ENCODE measurements at places on chromosomes 3 and 15.
A peak's percentile ranks its signal among the peaks of the same experiment; 100 is the strongest.

DNA sequence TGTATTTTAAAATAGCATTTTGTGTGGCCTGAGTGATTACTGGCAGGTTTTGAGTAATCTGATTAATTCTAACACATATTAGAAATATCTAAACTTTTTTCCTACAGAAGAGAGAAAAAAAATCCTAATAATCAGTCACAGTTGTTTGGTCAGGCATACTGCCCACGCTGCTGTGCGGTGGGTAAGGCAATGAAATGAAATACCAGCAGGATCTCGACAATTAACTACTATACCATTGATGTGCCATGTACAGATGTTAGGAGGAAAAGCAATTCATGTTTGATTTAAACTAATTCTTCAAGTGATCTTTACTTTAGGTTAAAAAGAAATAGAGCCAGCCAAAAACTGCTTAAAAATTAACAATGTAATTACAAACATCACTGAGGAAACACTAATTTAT, 5.2 kb downstream of the GRAMD2A start:
- DNase-seq: no peak

DNA sequence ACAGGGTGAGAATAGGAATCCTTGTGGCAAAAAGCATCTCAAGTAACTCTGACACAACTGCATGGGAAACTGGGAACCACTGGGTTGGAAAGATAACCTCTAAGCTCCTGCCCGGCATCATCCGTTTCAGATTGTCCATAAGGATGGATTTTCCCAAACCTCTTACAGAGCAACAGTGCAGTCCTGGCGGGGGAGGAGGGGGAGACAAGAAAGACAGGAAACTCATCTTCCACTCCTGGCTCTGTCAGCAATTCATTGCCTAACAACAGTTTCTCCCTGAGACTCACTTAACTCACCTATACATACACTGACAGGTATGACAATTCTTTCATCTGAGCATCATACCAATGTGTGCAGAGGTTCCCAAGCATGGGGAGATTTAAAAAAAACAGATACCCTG, 279.0 kb downstream of the RPLP1 start:
- DNase-seq: no peak

- no peak for DNase-seq
Observed at GRCh38 chr3:44042772-44043171, 198.9 kb upstream of the TOPAZ1 start.

- no peak for DNase-seq
Observed at GRCh38 chr15:31439328-31439727, 112.7 kb downstream of the KLF13 start.

DNA sequence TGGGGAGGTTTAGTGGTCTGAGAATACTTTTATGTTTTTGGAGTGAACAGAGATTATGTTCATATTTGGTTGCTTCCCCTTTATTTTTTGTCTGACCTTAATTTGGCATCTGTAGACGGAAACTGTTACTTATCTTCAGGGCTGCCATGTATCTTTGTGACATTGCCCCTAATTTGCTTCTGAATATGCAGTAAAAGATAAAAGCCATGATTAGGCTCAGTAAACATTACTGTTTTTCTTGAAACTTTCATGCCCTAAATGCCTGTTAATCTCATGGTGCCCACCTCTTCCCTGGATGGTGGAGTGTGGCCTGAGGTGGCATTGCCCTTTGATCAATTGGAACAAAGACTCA, 106.7 kb downstream of the C3orf70 start:
- DNase-seq: no peak

DNA sequence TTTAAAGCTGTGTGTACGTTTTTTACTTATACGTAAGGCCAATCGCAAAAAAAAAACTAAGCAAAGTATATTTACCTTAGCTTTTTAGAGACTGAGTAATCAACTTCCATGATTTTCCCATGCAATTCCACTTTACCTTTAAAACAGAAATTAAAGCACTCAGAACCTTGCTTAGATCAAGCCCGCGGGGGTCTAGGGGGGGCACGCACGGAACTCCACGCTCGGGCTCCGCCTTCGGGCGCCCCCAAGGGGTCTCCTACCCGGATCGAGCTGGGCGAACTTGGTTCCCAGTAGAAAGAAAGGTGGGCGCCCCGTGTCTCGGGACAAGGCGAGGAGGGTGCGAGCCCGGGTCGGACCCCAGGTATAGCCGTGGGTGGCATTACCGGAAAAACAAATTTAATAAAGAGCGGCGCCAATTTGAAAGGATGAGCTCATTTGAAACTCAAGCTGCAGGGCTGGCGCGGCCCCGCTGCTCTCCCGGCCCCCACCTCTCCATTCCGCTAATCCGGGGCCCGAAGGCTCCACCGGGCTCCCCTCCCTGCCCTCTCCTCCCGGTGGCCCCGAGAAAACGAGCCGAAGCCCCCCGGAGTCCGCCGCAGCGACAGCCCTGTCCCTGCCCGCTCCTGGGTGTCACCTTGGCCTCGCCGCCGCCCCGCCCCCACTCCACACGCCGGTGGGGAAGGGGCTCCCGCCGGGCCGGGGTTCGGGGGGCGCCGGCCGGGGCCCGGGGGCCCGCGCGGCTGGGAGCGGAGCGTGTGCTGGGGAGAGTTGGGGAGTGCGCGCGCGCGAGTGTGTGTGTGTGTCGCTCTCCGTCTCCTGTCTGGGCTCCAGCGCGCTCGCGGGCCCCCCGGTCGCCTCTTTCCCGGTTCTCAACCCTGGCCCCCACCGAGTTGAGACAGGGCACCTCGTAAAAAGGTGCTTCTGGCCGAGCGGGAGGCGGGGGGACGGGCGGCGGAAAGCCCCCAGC, 1.5 kb downstream of the IGF2BP2 start:
- DNase-seq: peak; percentile 58

DNA sequence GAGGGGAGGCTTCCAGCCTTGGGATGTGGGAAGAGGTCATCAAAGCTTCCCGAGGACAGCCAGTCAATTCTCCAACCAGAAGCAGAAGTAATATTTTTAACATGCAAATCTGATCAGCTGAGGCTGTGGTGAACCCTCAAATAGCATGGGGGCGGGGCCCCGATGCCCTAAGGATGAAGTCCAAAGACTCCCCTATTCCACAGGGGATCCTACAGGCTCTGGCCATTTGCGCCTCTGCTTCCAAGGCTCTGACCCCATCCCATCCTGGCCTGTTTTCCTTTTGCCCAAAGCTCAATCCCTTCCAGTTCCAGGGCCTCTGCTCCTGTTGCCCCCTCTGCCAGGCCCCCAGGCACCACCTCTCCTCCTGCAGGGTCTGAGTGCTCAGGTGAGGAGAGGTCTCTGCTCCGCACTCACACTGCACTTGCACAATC, 6.7 kb upstream of the CSK start:
- DNase-seq: no peak

DNA sequence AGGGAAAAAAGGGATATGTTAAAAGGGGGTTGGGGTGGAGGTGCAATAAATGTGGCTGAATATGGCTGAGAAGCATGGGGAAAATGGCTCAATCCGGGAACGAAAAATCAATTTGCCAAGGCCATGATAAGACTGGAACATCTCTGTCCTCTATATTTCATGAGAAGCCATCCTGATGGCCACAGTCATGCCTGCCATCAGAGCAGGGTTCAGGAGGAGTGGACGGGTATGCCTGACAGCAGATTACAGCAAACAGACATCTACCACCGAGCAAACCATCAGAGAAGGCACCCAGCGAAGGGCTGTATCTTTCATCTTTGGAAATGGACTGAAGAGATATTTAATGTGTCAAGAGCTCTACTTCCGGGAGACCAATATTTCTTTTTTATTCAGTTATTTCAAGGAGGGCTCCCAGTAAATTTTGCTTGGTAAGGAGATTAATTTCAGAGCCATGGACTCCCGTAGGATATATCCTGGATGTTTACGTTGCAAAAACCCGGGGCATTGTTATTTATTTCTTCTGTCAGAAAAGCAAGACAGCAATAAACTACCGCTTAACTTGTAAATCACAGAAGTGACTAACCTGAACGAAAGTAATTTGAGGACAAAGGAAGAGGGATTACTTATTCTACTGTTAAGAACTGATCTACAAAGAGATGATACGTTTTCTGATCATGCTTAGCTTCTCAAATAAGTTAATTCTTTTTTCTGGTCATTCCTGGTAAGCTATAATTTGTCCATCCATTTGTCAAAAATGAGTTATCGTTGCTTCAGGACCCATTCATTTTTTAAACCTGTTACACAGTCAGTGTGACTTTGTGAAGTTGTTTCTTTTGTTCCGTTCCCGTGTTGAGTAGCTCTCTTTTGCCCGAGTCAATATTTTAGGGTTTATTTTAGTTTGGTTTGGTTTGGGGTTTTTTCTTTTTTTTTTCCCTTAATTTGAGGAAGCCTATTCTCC, 80.6 kb upstream of the CHD2 start:
- DNase-seq: peak; percentile 22

- no peak for DNase-seq
Observed at GRCh38 chr15:50916400-50916799, 7.9 kb downstream of the AP4E1 start.

- DNase-seq: peak; percentile 40
Observed at GRCh38 chr3:139532976-139533375, 6.6 kb downstream of the RBP1 start.

GRCh38 chr3:96959474-96959873, 145.1 kb downstream of the EPHA6 start:
- DNase-seq: no peak

DNA sequence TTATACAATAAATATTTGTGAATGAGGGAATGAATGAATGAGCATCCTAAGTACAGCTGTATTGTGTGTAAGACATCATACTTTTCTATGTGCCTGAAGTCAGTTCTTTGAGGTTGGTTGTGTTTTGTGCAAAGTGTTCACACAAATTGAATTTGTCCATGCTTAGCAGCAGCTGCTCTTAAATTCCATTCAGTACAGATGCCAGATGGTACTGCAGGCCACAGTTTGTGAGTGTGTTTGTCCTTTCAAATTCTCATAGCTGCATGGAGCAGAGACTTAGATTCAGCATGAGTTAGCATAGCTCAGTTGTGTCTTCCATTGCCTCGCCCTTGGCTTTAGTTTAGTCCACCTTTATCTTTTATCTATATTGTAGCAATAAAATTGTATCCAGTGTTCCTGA, 3.8 kb upstream of the ZNF385D start:
- DNase-seq: no peak

GRCh38 chr3:189911001-189911400, 209.7 kb downstream of the P3H2 start:
- DNase-seq: peak; percentile 19

DNA sequence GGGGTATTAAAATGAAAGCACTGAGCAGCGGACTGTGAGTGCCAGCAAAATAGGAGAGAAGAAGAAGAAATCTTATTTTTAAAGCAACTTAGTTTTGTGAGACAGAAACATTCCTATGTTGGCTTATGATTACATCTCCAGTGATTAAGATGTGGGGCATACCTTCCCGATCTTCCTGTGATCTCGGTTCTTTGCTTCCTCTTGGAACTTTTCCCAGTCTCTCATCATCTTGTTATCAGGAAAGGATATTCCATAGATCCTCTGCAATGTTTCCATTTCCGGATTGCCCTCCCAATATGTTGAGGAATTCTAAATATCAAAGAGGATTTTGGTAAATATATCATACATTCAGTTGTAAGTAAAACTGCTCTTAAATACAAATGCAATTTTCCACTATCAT, 22.2 kb downstream of the TARS3 start:
- DNase-seq: no peak

GRCh38 chr3:56826831-56827722, 25.3 kb upstream of the ARHGEF3 start:
- peak; percentile 38 for DNase-seq

DNA sequence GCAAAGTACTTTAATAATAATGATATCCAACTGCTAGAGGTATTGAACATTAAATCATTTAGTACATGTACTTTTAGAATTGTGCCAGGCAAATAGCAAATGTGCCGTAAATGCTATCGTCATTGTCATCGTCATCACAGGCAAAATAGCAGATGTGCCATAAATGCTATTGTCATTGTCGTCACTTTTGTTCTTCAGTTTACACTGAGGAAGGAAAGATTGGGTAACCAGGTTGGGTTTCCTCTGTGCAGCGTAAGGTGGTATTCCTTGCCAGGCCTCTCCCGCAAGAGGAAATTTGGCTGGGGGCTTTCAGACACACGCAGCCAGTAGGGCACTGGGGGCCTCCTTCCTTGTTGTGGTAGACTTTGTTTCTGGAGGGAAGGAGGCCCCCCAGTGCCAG, 26.4 kb downstream of the ABHD17C start:
- no peak for DNase-seq

DNA sequence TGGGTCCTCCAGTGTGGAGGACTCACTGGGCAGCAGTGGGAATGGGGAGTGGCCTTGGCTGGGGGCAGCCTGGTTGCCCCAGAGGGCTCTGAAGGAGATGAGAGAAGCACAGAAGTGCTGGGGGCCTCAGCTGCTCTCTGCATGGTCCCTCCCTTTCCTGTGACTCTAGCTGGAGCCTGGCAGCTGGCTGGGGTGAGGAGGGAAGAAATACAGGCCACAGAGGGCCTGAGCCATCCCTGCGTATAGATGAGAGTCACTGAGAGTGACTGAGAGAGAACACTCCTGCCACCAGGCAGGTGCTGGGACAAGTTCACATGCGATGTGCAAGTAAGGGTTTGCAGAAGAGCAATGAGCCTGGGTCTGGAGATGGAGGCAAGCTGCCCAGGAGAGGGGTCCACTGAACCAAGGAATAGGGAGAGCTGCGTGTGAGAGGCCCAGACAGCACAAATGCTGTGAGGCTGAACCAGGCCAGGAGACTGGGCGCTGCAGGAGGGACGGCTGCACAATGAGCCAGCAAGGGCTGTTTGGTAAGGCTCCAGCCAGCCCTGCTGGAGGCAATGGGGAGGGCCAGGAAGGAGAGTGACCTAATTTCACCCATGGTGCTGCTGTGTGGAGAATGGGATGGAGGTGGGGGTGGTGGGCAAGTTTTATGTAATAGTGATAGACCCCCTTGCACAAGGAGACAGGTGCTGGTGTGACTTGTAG, 87.2 kb downstream of the CLSTN2 start:
- DNase-seq: peak; percentile 30

GRCh38 chr3:112582244-112582874, 20.5 kb downstream of the SLC35A5 start:
- DNase-seq: peak; percentile 92

DNA sequence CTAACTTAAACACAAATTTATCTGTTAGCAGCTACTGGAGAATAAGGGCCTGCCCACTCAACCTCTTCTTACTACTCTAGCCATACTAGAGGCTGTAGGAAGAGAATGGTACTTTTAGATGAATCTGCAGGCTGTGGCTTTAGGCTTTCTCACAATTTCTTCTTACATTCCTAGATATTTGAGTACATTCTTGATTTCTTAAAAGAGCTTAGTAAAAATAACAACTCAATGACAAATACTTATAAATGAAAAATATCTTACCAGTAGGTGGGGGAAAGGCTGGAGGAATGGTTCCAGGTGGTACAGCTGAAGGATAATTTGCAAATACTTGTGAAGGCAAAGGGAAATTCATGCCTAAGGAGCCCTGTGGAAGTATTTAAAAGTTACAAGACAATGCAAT, 92.9 kb upstream of the GK5 start:
- peak; percentile 43 for DNase-seq
